ENCODE measurements at places on chromosomes 5 and 9. TPM values are rescaled to one million over a fixed set of nuclear protein-coding genes. Genes with fewer than 3 reads are reported as not detected.

OLFM1 gene
- total RNA-seq, result 8.6 TPM

CMYA5 gene
- total RNA-seq, result 1,204 TPM

- no peak for DNase-seq
These were observed 53.3 kb upstream of the SLIT3 start for GRCh38 chr5:169354263-169354662.

DNA sequence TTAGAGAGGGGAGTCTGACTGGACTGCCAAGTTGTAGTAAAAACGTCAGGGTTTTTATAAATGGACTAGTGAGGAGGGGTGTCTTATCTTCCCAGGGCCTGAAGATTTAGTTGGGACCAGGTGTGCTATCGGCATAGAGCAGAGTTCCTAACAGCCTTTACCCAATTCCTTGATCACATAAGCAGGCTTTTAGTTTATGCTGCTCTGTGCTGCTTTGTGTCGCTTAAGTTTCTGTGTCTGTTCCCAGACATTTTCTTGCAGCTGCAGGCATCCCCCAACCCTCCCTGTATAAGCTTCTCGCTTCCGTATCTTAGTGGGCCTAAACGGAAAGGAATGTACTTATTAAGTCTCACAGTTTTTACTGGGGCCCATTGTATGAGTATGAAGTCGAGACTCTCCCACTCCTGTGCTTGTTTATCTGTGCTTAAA lies 2.6 kb upstream of the SMC5 start:
- no peak for DNase-seq

DNA sequence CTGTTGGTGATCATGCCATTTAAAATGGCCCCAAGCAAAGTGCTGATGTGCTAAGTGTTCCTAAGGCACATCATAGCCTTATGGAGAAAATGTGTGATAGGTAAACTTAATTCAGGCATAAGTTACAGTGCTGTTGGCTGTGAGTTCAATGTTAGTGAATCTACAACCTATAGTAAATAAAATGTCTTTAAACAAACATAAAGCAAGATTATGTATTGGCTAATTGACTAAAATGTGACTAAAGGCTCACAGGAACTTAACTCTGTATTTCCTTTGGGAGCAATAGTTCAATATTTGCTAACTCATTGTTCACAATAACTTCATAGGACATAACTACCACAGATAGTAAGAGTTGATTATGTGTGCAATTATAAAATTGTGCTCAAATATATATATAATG lies 49.4 kb upstream of the LRRC19 start:
- DNase-seq, result no peak

- no peak for DNase-seq
These were observed 39.1 kb downstream of the FGD3 start for GRCh38 chr9:92986176-92987119.

- DNase-seq, result no peak
These were observed 223.4 kb upstream of the PRR16 start for GRCh38 chr5:120240706-120241105.

GRCh38 chr5:154284433-154284832 lies 93.9 kb downstream of the GALNT10 start:
- DNase-seq, result no peak

FREM1 gene
- 2.4 TPM for total RNA-seq

All from cardiac septum (tissue), 1 donor.